Mammary epithelial cell (primary cell): ENCODE measurements at places on chromosomes 2 and 18. TPM values are rescaled to one million over a fixed set of nuclear protein-coding genes. Genes with fewer than 3 reads are reported as not detected.

The CCDC102B gene
- 0.10 TPM for polyA plus RNA-seq

The CHAC2 gene
- 9.2 TPM for polyA plus RNA-seq

The CYRIA gene
- 0.62 TPM for polyA plus RNA-seq

The PPP1R7 gene
- 85.6 TPM for polyA plus RNA-seq

The LRRTM4 gene
- not detected for polyA plus RNA-seq

The WDR7 gene
- 5.3 TPM for polyA plus RNA-seq

The MOCOS gene
- polyA plus RNA-seq, result 5.8 TPM

The SERPINB12 gene
- polyA plus RNA-seq, result not detected

The PROKR1 gene
- 0.01 TPM for polyA plus RNA-seq

The CTAGE1 gene
- polyA plus RNA-seq, result not detected

The ABCB6 gene
- 10.7 TPM for polyA plus RNA-seq

The ZNF804A gene
- not detected for polyA plus RNA-seq

The TIGD1 gene
- 0.74 TPM for polyA plus RNA-seq

The C2orf80 gene
- not detected for polyA plus RNA-seq

The DCDC2C gene
- polyA plus RNA-seq, result not detected

The KCNG2 gene
- polyA plus RNA-seq, result not detected

GRCh38 chr2:188399159-188399558 lies 107.5 kb downstream of the GULP1 start:
- DNase-seq, result no peak

GRCh38 chr2:183162362-183162761 lies 38.1 kb downstream of the NUP35 start:
- DNase-seq, result peak; percentile 51

DNA sequence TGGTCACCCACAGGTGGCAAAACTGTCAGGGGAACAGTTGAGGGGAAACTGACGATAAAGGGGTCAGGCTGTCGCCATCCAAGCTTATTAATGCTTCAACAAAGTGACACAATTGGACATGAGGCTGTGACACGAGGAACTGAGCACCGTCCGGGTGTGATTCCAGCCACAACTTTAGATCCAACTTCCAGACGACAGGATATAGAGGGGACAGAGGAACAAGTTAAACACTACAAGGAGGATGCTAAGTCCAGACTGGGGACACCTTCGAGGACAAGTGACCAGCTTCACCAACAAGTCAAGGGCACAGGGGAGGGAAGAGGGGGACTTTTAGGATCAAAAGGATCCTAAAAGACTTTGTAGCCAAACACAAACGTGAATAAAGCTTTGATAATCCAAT lies 23.8 kb downstream of the BOK start:
- DNase-seq, result no peak

GRCh38 chr18:53489266-53489665 lies 735.2 kb downstream of the MBD2 start:
- DNase-seq, result no peak

DNA sequence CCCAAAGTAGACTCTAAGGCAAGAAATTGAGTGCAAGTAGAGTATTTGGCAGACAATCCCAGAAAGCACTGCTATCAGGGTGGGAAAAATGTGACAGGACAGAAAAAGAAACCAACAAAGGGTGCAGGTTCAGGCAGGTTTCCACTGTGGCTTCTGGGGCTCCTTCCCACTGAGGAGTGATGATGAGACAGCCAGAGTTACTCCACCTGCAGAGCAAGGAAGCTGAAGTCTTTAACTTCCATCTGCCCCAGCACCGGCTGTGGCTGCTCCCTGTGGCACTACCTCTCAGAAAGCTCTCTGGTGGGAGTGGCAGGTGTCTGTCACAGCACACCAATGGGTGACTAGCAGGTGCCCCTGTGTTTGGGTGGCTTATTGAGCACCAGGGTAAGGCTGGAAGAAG lies 37.6 kb upstream of the ACKR3 start:
- peak; percentile 55 for DNase-seq

- DNase-seq, result no peak
Observed at GRCh38 chr2:219527076-219527394, 12.8 kb downstream of the ASIC4 start.

GRCh38 chr2:36413218-36413617 lies 57.6 kb downstream of the CRIM1 start:
- no peak for DNase-seq

DNA sequence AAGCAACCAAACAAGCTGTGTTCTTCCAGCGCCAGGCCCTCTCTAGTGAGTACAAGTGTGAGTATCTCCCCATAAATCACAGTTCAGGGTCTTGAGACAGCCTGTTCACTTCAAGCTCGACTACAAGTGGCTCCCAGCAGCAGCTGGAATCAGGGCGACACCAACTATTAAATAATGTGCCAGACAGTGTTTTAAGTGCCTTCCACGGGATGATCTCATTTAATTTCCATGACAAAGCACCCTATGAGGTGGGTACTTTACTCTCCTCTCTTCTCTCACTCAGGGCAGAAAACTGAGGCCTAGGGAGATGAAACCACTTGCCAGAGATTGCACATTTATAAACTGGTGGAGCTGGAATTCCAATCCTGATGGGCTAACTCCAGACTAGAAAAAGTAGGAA lies 2.6 kb upstream of the FAM136A start:
- no peak for DNase-seq

GRCh38 chr18:59139291-59139614 lies 431 bp upstream of the SEC11C start:
- DNase-seq, result no peak

- DNase-seq, result peak; percentile 14
Observed at GRCh38 chr18:21004726-21005125, 106.9 kb downstream of the ROCK1 start.

DNA sequence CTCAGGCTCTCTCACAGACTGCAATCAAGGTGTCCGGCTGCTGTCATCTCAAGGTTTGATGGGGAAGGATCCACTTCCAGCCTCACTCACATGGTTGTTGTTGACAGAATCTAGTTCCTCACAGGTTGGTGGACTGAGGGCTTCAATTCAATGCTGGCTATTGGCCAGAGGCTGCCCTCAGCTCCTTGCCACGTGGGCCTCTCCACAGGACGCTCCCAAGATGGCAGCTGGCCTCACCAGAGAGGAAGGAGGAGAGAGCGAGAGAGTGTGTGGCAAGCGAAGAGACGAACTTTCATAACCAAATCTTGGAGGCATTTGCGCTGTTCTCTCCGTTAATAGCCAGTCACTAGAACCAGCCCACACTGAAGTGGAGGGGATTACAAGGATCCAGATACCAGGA lies 13.5 kb upstream of the DNMT3A start:
- DNase-seq, result no peak

- no peak for DNase-seq
Observed at GRCh38 chr2:140873915-140874531, 1256.8 kb downstream of the LRP1B start.

- DNase-seq, result no peak
Observed at GRCh38 chr2:34936089-34936488, 1337.0 kb upstream of the FAM98A start.

DNA sequence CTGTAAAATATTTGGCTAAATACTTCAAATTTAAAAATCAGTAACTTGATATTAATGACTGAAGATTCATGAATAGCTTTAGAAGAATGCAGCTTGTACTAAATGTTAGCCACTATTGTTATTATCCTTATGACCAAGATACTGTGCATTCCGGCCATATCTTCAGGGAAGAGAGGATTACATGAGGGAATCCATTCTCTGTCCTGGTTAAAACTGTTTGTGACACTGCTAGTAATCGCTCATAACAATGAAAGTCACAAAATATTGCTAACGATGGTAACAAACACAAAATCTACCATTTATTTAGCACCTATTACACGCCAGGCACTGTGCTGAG lies 217.7 kb downstream of the PRKCE start:
- no peak for DNase-seq

DNA sequence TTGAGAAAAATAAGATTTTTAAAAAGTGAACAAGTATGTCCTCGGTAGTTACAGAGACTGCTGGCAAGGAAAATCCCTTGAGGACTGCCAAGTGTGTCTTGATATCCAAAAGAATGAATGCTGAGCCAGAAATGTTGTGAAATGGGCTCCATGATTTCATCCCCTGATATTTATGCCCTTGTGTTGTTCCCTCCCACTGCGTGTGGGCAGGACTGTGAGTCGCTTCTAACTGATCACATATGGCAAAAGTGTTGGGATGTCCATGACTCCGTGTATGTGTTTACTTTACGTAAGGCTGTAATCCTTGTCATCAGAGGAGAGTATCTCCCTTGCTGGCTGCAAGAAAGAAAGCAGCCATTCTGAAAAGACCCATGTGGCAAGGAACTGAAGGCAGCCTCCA lies 285.1 kb downstream of the SS18 start:
- peak; percentile 25 for DNase-seq

- DNase-seq, result peak; percentile 8
Observed at GRCh38 chr2:121828281-121828731, 72.9 kb downstream of the TSN start.

DNA sequence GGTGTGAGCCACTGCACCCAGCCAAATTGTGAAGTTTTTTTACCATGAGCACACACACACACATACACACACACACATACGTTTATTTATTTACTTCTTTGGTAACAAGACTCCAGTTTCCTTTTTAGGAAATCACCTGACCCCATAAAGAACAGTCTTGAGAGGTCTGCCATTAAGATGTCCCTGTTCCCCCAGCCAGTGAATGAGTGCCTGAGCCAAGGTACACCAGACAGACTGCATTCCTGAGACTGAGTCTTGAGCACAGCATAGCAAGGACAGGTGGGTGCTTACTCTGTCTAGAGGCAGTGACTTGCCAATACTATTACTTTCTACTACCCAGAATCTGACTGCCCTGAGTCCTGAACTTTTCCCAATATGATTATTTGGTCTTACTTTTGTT lies 167.2 kb upstream of the SATB2 start:
- no peak for DNase-seq

- no peak for DNase-seq
Observed at GRCh38 chr2:11796190-11797171, 50.0 kb downstream of the LPIN1 start.

- DNase-seq, result no peak
Observed at GRCh38 chr2:67628892-67629291, 231.8 kb downstream of the ETAA1 start.

DNA sequence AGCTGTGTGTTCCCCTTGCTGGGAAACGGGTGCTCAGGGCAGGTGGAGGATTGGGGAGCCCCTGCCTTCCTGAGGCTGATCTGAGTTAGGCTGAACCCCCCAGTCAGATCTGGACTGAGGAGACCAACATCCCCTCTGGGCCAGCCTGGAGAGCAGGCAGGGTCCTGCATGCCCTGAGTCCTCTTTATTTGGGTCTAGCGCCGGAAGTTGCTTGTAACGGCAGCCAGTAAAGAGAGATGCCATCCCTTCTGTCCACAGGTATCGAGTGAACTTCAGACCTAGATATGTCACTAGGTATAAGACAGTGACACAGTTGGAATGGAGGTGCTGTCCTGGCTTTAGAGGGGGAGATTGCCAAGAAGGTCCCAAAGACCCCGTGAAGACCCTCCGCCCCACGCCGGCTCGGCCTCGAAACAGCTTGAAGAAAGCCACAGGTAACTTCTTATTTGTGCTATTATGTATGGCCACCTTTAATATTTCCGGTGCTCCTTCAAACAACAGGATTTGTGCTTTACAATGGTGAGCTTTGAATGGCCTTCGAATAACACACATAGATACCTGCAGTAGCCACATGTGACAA lies 38.0 kb downstream of the EMILIN2 start:
- no peak for DNase-seq
